ENCODE measurements at places on chromosomes 16 and 17.

DNA sequence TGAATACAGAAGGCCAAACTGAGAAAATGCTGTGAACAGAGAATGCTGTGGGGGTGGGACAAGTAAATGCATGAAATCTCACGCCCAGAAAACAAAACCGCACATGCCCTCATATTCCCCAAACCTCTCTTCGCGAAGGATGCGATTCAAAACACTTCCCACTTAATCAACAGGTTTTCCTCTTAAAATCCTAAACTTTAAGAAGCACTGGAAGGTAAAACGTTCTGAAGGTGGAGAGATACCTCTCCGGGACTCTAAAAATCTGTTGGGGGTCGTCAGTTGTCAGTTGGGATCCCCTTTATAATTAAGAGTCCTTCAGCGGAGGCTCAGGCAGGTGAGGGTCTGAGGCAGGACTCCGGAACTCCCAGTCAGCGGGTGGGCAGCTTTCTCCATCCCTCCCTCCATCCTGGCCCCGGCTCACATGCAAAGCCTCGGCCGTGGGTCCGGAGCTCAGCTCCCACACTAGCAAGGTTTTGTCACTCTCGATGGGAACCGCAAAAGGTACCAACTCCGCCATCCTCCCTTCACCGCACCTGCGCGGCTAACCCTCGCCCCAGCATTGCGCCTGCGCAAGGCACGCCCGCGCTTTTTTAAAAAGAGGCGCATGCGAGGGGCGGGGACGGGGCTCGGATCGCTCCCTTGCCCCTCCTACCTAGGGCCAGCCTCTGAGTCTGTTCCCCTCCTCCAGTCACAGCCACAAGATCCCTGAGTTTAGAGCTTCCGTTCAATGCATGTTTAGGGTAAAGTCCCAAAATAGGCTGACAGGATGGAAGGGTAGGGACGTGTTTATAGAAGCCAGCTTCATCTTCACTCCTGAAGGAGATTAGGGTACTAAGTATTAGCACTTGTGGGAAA lies at the start of gene RDM1:
RDM1 (minus strand) TSS at position 563 of the 855 bp plus-strand sequence; CDS start at position 517, 46 bp downstream.
- DNase-seq = peak; percentile 66

GRCh38 chr16:47073223-47074155 lies 70.3 kb downstream of the NETO2 start:
- DNase-seq = no peak

- DNase-seq = no peak
Observed at GRCh38 chr16:85519540-85520231, 93.4 kb upstream of the GSE1 start.

GRCh38 chr17:48725288-48726064 lies 2.5 kb downstream of the PRAC2 start:
- DNase-seq = no peak

DNA sequence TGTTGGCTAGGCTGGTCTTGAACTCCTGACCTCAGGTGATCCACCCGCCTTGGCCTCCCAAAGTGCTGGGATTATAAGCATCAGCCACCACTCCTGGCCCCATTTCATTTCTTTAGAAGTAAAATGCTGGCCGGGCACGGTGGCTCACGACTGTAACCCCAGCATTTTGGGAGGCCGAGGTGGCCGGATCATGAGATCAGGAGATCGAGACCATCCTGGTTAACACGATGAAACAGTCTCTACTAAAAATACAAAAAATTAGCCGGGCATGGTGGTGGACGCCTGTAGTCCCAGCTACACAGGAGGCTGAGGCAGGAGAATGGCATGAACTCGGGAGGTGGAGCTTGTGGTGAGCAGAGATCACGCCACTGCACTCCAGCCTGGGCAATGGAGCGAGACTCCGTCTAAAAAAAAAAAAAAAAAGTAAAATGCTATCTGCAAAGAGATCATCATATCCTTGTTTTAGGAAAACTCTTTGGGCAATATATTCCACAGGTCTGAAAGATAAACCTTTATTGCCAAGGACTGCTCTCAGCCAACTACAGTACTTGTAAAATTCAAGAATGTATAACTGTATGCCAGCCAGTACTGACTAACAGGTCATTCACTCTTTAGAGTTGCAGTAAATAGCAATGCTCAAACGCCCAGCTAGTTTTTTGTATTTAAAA lies 3.8 kb downstream of the GJC1 start:
- no peak for DNase-seq

DNA sequence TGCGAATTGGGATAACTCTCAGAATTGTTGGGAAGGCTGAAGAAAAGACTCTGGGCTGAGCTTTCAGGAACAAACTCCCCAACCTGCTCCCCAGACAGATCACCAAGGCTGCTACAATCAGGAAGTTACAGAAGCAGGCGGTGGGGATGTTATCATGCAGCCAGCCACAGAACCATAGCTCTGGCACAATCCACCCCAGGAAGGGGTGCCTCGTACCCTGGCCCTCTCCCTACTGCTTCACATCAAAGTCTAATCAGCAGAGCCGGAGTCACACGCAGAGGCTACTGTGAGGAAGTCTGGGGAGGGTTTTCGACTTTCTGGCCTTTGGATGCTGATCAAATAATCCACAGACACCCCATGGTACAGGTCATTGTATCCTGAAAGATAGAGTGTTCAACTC lies 86.8 kb downstream of the NTN1 start:
- no peak for DNase-seq

DNA sequence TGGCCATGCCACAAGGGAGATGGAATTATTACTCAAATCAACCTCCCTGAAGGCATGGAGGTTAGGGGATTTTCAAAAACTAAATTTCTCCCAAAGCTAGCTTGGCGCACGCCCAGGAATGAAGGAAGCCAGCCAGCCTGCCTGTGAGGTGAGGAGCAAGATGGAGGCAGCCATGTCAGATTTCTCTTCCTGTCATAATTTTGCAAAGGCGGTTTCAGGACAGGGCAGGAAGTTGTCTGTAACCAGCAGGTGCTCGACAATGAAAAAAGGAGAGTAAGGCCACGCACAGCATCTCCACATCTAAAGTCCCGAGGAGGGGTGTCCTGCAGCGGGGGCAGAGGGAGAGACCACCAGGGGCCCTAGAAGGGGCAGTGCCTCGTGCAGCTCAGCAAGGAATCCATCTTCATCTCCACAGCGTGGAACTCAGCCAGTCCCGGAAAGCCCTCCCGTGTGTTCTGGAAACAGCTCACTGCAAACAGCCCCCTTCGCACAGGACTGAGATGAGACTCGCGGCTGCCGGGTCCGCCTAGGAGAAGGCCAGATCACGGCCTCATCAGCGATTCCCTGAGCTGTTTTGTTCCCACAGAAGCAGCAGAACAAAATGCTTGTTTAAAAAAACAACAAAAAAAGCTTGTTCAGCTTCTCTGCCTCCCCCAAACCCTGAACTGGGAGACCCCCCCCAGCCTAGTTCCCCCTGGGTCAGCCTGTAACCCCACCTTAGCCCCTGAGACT lies 47.8 kb downstream of the SLC7A5 start:
- no peak for DNase-seq

DNA sequence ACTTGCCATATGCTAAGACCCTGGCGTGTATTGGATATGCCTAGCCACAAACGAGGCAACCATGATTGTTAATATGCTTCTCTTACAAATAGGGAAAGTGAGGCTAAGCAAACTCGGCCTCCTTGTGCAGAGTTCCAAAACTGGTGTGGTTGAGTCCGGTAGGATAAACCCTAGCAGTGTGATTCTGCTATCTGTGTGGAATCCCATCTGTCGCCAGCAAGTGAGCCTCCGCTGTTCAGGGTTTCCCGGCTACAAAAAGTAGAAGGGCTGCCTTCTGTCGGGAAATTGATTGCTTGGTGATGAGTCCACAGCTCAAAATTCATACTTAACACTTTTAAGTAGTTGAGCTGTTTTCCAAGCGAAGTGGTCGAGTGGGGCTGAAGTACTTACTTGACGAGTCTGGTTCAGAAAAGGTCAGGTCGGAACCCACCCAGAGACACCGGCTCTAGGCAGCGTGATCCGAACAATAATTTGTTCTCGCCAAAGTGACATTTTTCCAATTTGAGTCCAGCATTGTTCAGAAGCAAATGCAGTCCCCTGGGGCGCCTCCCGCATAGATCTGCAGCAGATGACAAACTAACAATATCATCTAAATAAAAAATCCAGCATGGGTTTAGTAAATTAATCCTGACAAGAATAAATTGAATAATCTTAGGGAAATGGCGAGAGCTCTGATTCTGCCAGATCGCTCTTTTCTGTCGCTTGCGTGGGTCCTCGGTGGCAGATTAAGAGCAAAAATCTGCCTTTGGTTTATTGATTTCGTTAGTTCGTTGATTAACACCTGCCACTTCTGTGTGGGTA lies 686.7 kb upstream of the RBFOX1 start:
- no peak for DNase-seq

GRCh38 chr17:38879878-38880665 lies 10.2 kb downstream of the LASP1 start:
- DNase-seq = no peak

DNA sequence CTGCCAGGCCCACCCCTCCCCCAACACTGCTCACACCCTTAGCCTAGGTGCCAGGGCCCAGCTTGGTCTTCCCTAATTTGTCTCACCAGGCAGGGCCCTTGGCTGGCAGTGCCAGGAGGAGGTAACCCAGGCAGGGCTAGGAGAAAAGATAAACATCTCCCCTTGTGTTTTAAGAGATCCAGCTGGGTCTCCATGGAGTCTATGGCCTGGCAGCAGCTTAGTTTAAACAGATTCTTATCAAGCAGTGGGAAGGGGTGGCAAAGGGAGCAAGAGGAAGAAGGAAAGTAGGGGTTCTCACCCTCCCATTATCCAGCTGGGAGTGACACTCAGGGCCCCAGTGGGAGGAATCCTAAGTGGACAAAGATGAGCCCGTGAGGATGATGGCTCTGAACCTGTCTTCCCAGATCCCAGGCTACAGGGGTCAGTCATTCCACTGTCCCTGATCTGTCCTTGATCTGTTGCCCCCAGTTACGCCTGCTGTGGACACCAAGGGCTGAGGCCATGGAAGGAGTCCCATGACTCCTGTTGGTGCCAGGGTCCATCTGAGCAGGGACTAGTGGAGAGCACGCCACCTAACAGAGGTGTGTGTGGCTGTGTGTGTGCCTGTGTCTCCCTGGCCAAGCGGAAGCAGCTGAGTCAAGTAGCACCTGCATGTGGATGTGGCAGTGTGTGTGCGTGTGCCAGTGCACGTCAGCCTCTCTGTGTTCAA lies 47.4 kb upstream of the MEIOC start:
- no peak for DNase-seq

DNA sequence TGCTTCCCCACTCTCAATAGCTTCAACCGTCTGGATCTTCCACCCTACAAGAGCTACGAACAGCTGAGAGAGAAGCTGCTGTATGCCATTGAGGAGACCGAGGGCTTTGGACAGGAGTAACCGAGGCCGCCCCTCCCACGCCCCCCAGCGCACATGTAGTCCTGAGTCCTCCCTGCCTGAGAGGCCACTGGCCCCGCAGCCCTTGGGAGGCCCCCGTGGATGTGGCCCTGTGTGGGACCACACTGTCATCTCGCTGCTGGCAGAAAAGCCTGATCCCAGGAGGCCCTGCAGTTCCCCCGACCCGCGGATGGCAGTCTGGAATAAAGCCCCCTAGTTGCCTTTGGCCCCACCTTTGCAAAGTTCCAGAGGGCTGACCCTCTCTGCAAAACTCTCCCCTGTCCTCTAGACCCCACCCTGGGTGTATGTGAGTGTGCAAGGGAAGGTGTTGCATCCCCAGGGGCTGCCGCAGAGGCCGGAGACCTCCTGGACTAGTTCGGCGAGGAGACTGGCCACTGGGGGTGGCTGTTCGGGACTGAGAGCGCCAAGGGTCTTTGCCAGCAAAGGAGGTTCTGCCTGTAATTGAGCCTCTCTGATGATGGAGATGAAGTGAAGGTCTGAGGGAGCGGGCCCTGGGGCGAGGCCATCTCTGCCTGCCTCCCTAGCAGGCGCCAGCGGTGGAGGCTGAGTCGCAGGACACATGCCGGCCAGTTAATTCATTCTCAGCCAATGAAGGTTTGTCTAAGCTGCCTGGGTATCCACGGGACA lies 11.1 kb upstream of the CLEC18A start:
- no peak for DNase-seq

DNA sequence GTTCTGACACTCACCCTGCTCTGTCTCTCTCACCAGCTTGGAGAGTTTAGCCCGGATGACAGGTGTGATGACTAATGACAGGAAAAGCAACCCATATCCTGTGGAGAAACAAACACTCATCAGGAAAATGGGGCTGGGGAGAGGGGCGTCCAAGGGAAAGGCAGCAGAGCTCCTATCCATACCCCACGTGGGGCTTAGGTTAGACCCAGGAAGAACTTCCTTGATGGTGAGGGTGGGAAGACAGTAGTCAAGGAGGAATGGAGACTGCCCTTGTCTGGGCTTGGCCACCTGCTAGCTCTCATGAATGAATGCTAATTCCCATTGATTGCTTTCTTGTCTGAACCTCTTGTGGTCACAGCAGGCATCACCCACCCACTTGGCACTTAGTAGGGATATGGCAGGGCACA lies 3.8 kb downstream of the SLC46A1 start:
- no peak for DNase-seq

DNA sequence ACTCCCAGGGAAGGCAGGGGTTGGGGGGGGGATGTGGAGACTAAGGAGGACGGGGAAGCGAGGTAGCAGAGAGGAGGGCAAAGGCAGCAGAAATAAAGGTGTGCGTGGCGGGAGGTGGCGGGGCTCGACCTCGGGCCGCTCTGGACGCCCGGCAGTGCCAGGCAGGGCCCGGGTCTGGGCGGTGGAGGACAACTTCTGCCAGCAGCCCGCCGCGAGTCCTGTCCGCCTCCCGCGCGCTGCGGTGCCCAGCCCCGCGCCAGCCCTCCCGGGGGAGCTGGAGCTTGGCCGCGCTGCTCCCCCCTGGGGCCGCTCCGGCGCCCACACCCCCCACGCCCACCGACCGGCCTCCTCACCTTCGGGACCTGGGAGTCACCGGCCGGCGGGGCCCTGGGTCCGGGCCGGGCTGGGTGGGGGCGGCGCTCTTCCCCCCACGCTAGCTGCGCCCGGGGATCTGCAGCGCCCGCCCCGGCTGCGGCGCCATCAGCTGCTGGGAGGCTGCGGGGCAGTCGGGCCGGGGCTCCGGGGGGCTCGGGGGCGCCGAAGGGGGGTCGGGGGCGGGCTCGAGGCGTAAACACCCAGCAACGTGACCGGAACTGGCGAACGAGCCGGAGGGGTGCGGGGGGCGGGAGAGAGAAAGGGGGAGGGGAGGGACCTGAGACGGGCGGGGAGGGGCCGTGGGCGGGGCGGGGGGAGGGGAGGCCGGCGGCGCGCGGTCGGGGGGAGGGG lies at the start of gene CCDC92B:
CCDC92B (minus strand) TSS at position 595 of the 726 bp plus-strand sequence. CDS start 14,507 bp downstream, outside the sequence.
- no peak for DNase-seq

Data from mucosa of gallbladder (tissue), 1 donor.